Activated T-helper 1 cell treated with anti-CD3 and anti-CD28 coated beads, Interleukin-2, amount 50 U/mL, for 16 hours (primary cell): ENCODE measurements at places on chromosomes 5 and 9.

DNA sequence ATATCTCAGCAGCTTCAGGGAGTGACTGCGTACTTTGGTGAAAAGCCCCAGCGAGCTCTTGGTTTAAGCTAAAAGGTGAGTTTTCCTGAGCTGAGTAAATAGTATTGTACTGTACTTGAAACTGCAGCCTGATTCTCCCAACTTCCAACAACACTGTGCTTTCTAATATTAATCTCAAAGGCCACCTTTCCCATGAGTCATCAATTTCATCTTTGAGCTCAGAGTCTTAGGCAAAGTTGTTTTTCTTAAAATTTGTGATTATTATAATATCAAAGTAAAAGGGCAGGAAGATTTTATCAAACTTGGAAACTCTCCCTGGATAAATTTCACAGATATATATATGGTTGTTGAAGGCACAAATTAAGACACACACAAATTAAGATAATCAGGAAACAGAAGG, 51.0 kb downstream of the TRPC7 start:
- DNase-seq = no peak

- no peak for DNase-seq
These were observed 5.9 kb upstream of the CXXC5 start for GRCh38 chr5:139642213-139642612.

GRCh38 chr9:16282216-16282615, 588.3 kb downstream of the BNC2 start:
- no peak for DNase-seq

DNA sequence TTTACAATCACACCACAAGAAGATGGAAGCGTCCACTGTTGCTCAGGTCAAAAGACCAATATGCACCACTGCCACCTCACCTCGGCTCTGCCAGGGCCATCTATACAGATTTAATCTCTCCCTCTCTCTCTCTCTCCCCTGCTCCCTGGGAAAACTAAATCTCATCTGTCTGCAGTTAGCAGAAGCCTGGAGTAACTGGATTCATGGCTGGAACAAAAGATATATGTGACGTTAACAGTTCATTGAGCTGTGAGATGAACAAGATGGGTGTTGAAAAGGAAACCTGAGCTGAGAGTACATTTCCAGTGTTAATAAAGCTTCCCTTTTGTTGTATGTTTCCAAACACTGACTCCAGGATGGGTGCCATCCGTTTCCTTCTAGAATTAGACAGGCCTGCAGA, 369.7 kb downstream of the CDK5RAP2 start:
- DNase-seq = no peak

DNA sequence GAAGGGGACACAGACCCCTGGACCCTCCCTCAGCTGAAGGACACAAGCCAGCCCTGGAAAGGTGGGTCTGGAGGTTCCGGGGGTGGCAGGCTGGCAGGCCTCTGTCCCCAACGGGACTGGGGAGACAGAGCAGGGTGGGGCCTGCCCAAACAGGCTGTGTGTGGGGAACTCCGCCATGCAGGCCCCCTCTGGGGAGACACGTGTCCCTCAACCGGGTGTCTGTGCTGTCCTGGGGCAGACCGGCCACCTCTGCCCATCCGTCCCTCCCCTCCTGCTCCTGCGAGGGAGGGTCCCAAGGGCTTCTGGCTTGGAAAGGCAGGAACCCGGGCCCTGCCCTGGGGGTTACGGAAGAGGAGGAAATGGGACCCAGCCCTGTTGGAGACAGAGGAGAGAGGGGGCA, 1.4 kb downstream of the SLC34A3 start:
- no peak for DNase-seq

- DNase-seq = no peak
These were observed at the start of gene FIBCD1 for GRCh38 chr9:130938652-130939404. Gene FIBCD1, minus strand, starts transcription at chr9:130939247. Its CDS starts 640 bp downstream, at chr9:130938607.

DNA sequence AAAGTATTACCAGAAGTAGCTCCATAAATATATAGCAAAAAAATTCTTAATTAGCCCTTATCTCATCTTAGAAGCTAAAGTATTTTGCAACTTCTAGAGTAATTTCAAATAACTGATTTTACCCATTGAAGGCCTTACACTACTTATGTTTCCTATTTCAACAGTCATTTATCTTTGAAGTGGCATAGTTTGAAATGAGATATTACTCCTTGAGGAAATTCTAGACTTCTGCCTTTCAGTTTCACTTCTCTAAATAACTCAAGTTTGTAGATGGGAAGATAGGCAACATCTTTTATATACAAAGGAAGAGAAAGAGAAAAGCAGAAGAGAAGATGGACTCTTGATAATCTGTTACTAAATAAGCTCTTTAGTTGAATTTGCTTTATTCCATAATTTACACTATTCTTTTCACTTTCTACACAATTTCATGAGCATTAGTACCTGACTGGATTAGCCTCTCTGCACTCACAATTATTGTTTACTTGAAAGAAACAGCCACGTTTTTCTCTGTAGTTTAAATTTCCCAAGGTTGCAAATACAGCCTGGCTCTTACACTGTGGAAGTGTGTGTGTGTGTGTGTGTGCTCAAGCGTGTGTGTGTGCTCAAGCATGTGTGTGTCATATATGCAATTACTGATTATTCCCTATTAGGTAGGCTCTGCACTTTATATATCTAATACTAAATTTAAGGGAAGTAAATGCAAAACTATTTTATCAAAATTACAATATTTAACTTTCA, 60.6 kb upstream of the EMB start:
- DNase-seq = no peak

- DNase-seq = no peak
These were observed 16.4 kb downstream of the ISL1 start for GRCh38 chr5:51399643-51400006.

DNA sequence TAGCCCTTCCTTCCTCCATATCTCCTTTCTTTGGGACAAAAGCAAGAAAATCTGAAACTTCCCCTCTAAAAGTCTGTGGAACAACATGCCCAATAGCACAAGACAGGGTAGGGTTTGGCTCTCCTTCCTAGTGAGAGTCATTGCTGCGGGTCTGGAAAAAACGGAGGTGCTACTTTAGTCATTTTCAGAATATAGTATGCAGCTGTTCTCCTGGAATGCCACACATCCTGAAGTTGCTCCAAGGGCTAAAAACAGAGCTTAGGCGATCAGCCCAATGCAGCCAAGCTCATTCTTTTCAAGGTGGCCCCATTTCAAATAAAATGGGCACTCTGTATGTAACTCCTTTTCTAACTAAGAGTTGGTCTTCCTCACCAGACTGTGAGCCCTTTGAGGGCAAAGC, 39.5 kb upstream of the MYOT start:
- no peak for DNase-seq

DNA sequence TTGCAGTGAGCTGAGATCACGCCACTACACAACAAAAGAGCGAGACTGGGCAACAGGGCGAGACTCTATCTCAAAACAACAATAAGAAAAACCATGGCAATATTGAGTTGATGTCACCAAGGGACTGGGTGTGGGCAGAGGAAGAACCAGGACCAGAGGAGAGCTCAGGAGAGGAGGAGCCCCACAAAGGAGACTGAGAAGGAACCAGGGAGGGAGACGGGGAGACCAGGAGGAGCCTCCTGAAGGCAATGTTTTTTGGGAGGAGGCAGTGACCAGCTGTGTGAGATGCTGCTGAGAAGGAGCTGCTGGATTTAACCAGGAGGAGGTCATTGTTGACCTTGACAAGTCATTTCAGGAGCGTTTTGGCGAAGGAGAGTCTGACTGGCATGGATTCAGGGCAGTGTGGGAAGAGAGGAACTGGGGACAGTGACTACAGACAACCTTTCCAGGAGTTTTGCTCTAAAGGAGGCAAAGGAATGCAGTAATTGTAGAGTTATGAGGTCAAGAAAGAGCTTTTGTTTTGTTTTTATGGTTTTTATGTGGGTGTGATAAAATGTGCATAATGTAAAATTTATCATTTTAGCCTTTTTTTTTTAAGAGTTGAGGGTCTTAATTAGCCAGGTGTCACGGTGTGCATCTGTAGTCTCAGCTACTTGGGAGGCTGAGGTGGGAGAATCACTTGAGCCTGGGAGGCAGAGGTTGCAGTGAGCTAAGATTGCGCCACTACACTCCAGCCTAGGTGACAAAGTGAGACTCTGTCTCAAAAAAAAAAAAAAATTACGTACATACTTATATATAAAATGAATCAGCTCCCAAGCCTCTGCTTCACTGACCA, 17.9 kb downstream of the TRUB2 start:
- DNase-seq = no peak

DNA sequence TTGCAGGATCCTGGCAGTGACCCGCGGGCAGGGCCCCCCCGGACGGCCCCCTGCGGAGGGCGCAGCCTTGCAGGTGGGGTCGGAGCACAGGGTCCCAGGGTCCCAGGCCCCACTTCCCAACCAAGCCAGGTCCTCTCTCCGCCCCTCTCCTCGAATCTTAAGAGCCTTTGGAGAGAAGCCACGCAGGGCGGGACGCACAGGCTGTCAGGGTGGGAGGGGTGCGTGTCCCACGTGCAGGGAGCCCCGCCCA, 18.4 kb upstream of the EGFL7 start:
- DNase-seq = no peak

GRCh38 chr9:35718721-35719511, 13.1 kb downstream of the TLN1 start:
- no peak for DNase-seq

DNA sequence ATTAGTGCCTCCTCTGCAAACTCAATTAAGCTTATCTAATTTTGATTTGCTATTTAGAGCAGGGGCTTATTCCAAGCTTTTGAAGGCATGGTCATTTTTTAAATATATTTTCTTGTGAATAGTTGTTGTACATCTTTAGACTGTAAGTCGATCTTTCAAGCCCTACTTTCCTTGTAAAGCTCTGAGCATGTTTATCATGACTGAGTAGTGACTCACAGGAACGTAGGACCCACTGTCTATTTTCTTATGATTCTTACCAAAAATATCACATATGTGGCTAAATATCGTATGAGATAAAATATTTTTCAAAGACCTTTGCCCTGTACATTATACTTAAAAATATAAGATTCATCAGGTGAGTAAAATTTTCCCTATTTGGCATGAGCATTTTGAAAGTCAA, 440.4 kb upstream of the GRIN3A start:
- no peak for DNase-seq

DNA sequence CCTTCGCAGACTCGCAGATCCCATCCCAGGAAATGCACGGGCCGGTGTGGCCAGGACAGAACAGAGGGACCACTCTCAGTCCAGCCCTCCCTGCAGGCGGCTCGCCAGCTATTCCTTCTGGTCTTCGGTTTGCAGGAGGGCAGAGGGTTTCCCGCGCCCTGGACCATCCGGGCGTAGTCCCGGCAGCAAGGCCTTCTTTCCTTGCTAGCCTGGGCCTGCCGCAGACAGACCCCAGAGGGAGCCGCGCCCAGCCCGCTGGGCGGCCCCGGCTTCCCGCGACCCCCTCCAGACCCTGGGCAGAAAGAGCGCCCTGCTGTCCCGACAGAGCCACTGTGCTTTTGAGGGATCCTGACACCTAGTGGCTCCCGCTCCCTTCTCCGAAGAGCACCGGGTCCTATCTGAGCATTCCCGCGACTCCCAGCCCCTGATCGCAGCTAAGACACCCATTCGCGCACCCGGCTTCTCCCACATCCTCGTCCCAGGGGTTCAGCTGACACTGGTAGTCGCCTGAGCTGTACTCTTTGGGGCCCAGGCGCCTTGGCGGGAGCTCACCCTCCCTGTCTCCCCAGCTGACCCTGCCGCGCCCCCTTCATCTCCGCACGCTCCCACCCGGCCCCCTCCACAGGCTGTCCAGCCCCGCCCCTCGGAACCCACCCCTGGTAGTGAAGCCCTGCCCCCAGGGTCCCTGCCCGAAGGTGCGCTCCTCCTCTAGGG, 1.1 kb downstream of the CFAP90 start:
- no peak for DNase-seq

- DNase-seq = no peak
These were observed 57.1 kb downstream of the RPS23 start for GRCh38 chr5:82221020-82221419.

- DNase-seq = no peak
These were observed 60.1 kb upstream of the HSPA9 start for GRCh38 chr5:138635265-138635664.

GRCh38 chr5:82413302-82414040, 135.3 kb upstream of the RPS23 start:
- DNase-seq = no peak

DNA sequence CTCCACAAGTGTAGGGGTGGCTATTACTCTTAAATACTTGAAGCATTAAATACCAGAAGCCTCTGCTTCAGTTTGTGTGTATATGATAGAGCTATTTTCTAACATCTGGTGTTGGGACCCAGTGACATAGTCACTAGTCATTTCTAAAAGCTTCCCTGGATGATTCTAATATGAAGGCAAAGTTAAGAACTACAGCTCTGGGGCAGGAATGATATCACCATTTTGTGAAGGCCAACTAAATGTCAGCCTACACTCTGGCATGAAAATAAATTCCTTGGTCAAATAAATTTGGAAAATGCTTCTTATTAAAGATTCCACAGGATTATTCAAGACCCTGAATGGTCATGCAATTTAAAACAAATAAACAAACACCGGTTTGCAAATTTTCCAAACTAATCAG, 197.7 kb downstream of the PLK2 start:
- no peak for DNase-seq

GRCh38 chr9:18666348-18666747, 192.4 kb downstream of the ADAMTSL1 start:
- no peak for DNase-seq

- no peak for DNase-seq
These were observed 146.9 kb upstream of the FBN2 start for GRCh38 chr5:128684961-128685360.

GRCh38 chr9:87643107-87643650, 82.7 kb upstream of the CTSL start:
- no peak for DNase-seq

- no peak for DNase-seq
These were observed 38.1 kb downstream of the SEMA6A start for GRCh38 chr5:116536316-116537083.

GRCh38 chr5:133524666-133525065, 87.7 kb downstream of the FSTL4 start:
- no peak for DNase-seq

DNA sequence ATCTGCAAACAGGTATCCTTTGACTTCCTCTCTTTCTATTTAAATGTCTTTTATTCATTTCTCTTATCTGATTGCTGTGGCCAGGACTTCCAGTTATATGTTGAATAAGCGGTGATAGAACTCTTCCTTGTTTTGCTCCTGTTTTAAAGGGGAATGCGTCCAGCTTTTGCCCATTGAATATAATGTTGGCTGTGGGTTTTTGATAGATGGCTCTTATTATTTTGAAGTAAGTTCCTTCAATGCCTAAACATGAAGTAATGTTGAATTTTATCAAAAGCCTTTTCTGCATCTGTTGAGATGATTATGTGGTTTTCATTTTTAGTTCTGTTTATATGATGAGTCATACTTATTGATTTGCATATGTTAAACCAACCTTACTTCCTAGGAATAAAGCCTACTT, 300.5 kb upstream of the CTNND2 start:
- no peak for DNase-seq

DNA sequence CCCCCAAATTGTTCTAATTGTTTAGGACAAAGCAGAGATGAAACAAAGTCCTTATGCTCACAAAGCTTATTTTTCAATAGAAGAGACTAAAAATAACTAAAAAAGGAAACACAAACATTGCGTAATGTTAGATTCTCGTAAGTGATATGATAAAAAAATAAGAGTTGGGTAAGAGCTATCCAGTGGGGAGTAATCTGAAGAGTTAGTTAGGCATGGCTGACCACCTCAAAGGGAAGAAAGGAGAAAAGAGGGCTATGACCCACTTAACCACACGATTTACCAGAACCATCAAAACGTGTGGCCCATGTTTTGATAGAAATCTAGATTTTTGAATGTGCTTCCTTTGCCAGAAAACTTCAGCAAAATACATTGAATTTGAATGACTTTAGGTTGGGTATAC, 1296.8 kb upstream of the NUDT12 start:
- no peak for DNase-seq

- no peak for DNase-seq
These were observed 1.2 kb downstream of the SPRY4 start for GRCh38 chr5:142323480-142324135.

- DNase-seq = no peak
These were observed 225.7 kb upstream of the KLF9 start for GRCh38 chr9:70639853-70640814.
